ENCODE measurements at places on chromosomes 5 and 9.

GRCh38 chr9:125519734-125520133 is 187.3 kb downstream of the MAPKAP1 start:
- no peak for DNase-seq

- DNase-seq = no peak
Measured at GRCh38 chr9:111068771-111069170, 30.5 kb upstream of the LPAR1 start.

DNA sequence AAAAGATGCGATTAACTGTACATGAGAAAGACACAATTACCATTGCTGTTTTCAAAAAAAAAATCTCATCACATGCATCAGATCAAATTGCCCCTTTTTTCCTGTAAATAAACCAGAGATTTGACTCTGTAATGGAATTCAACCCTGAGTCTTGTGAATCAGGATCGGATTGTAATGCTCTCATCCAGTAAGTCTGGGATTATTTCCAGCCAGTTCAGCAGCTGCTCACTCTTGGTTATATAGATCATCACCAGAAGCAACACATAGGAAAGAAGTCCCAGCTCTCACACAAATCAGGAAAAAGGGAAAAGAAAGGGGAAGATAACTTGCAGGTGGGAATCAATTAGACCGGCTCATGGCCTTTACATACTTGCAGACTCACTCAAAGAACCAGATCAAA is 97.8 kb upstream of the SPOCK1 start:
- DNase-seq = no peak

DNA sequence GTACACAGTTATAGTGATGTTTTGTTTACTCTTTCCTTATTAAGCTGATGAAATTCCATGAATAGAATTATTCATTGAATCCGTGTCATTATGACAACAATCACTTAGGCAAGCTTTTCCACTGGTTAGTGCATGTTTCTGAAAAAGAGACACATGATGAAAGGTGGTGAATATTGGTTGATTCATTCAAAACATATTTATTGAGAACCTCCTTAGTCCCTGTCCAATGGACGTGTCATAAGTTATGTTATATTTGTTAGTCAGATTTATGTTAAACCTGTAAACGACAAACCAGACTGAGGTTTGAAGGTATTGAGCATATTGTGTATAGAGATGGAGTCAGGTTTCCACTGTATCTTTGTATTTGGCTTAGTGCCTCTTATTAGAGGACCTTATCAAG is 1888.9 kb upstream of the CDH6 start:
- DNase-seq = no peak

- no peak for DNase-seq
Measured at GRCh38 chr9:1913631-1914330, 101.4 kb upstream of the SMARCA2 start.

DNA sequence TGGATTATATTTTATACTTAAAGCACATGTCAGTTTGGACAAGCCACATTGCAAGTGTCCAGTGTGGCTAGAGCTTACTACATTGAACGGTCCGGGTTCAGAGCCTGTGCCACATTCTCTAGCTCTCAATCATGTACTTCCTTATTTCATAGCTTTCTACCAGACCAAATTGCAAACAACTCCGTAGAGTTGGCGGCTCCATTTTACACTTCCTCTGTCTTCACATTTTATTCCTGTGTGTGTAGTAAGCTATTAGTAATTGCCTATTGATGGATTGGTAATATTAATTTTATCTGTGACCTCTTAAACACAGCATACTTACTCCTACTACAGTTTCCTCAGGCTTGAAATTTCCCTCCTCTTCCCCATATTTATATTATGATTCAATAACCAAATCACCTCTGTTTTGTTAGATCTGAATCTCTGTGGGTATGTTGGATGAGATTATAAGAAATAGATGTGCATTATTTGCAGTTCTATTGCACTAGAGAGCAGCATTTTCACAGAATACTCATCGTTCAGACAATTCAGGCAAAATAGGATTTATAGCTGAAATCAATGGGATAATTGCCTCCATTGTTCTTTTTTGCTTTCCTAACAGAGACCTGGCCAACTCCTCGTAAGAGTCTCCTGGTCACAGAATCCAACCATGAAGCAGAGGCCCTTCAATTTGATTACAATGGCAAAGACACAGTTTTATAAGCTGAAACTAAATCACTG is 29.0 kb upstream of the C9orf72 start:
- DNase-seq = no peak

DNA sequence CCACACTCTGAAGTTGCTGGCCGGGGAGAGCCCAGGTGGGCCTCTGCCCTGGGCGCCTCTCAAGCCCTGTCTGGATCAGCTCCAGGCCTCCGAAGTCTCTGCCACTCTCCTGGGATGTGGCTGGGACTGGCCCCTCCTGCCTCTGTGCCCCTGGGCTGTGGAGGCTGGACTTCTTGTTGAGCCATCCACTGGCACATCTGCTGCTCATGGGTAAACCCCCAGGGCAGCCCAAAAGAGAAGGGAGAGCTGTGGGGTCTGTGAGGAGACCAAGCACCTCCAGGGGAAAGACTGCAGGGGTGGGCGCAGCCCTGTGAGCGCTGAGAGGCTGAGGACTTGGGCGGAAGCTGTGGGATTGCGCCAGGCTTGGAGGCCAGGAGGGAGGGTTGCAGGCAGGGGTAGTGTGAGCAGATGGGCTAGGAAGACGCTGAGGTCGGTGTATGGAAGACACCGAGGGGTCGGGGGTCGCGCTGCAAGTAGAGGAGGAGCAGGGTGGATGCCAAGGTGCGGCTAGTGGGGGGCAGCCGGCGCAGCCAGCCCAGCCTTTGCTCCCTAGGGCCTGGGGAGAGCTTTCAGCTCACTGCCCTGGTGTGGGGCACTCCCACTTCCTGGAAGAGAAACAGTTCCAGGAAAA is 118.1 kb downstream of the WNK2 start:
- peak; percentile 26 for DNase-seq
